ENCODE measurements at places on chromosomes 6 and 20.

GRCh38 chr6:149840345-149841075 lies 23.6 kb downstream of the LRP11 start:
- peak; percentile 32 for DNase-seq

- no peak for DNase-seq
Measured at GRCh38 chr20:12737900-12738299, 270.9 kb upstream of the SPTLC3 start.

DNA sequence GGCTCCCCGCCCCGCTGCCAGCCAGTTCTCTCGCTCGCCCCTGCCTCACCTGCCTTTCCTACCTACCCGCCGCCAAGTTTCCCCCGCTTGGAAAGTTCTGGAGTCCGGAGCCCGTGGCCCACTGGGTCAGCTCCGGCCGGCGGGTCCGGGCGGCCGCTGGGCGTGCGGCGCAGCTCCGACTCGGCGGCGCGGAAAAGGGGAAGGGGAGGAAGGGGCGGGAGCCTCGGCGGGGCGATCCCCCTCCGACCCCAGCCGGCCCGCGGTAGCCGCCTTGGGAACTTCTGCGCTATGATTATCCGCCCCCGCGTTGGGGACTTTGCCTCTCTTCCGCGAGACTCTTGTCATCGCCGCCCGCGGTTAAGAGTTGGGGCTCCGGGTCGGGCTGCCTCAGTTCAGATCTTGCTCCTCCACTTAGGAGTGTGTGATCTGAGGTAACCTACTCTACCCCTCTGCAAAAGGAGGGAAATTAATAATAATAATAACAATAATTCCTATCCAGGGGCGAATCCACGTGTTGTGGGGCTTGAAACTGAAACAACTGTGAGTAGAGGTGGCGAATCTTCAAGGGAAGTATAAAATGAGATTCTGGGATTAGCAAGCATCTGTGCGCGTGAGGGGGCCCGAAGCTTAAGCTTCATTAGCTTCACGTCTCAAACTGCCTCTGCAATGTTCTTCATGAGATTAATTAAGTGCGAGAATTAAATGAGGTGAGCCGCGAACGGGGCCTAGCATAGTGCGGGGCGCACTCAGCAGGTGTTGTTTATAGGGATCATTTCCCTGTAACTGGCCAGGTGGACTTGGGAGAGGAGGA lies 30.8 kb downstream of the SF3B5 start:
- DNase-seq, result peak; percentile 59

DNA sequence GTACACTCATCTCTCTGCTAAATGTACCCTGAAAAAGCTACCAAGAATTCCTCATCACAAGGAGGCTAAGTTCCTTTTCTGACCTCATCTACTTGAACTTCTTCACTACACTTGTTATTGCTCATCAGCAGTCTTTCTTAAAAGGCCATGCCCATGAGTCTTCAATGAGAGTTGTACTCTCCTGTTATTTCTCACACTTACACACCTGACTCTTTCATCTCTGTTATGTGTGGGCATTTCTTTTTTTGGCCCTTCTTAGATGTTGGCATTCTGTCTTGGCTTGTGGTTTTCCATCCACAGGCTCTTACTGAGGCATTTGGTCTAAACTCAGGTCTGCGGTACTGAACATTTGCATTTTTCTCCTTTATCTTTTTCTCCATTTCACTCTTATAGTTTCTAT lies 10.7 kb upstream of the SLC17A1 start:
- DNase-seq, result no peak

DNA sequence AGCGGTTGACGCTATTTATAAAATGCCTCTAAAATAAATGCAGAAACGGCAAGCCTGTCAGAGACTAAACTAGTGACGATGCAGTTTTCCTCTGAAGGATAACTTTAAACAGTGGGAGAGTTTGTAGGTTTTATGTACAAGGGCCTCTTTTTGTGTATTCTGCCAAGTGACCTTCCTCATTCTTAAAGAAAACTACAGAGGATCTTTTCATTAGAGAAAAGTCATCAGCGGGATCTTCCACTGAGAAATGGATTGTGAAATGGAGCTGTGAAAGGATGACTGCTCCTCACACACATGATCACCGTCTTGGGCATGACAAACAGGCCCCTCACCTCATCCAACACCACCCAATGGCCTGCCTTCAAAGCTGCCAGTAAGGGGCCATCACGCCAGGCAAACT lies 89.0 kb upstream of the LYRM2 start:
- DNase-seq, result no peak

DNA sequence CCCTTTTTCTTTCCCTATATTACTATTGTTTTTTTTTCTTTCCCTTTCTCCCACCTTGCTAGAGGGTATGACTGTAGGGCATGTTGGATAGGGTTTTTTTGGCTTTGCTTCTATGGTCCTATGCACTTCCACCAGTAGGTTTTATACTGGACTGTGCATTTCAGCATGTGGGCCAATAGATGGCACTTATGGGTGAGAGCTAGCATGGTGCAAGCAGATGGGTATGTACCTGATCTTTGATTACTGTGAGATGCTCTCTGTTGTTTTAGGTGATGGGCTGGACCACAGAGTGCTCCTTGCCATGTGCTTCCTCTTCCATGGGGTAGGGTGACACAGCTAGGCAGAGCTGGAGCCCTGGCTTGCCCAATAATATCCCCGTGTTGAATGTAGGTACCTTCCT lies 128.5 kb upstream of the CHD6 start:
- no peak for DNase-seq

GRCh38 chr6:127096167-127096566 lies 22.3 kb upstream of the RSPO3 start:
- no peak for DNase-seq
